Thymus (tissue), 14 donors: ENCODE measurements at places on chromosomes 2 and 18.
A peak's percentile ranks its signal among the peaks of the same experiment; 100 is the strongest.

GRCh38 chr2:80420530-80421208 lies 116.1 kb upstream of the LRRTM1 start:
- DNase-seq, result no peak

GRCh38 chr2:68134120-68134519 lies 23.6 kb upstream of the PNO1 start:
- no peak for DNase-seq

- DNase-seq, result no peak
Measured at GRCh38 chr2:139836769-139837168, 1056.6 kb upstream of the NXPH2 start.

GRCh38 chr2:37427241-37427640 lies 82.8 kb downstream of the QPCT start:
- no peak for DNase-seq

GRCh38 chr2:105365206-105365605 lies 27.9 kb downstream of the C2orf49 start:
- no peak for DNase-seq

DNA sequence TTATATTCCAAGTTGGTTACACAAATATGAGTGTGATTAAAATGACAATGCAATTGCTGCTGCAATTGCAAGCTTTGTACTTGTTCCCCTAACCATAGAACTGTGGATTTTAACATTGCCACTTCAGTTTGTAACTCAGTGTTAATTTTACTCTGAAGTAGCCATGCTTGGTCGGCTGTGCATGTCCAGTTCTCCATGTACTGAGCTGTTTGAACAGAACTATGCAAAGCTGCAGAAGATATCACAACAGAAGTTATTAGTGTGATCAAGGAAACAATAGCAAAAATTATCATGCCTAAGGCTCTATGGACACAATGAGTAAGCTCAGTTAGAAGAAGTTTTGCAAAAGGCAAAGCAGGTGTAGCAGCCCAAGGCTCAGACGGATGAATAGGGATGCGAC lies 45.3 kb downstream of the CXCR4 start:
- no peak for DNase-seq

DNA sequence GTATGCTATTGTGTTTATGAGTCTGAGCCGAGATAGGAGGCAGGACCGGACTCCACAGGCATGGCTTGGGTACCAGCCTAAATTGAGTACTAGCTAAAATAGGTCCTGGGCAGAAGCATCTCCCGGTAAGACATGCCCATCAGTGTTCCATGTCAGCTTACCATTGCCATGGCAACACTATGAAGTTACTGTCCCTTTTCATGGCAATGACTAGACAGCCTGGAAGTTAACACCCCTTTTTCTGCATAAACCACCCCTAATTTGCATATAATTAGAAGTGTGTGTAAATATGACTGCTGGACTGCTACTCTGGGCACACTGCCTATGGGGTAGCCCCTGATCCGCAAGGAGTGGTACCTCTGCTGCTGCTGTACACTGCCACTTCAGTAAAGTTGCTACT lies 1005.1 kb upstream of the FAM98A start:
- DNase-seq, result no peak

GRCh38 chr2:218569038-218569431 lies 396 bp downstream of the CNOT9 start:
- peak; percentile 30 for DNase-seq

DNA sequence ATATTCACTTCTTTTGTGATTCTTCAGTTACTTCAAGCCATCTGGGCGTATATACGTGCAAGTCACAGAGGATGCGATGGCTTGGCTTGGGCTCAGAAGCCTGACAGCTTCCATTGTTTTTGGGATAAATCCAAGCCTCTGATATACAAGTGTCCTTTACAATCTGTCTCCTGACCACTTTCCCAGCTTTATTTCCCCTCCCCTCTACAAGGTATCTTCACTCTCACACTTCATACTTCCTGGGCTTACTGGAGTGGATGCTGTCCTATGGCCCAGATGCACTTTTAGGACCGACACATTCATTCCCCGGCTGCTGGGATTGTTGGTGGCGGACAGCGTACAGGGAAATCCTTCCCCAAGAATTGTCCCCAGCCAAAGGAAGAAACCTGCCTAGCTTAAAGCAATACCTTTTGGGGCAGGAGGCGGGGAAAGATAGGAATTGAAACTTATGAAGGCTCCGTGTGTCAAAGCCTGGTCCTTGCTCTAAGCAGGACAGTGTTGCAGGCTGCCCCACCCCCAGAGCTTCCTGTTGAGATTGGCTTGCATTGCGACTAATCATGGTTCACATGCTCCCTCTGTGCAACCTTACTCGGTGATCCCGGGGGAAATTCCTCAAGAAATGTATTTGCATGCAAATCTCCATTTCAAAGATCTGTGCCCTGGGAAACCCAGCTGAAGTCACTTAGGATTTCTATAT lies 802.9 kb upstream of the ID2 start:
- DNase-seq, result no peak

DNA sequence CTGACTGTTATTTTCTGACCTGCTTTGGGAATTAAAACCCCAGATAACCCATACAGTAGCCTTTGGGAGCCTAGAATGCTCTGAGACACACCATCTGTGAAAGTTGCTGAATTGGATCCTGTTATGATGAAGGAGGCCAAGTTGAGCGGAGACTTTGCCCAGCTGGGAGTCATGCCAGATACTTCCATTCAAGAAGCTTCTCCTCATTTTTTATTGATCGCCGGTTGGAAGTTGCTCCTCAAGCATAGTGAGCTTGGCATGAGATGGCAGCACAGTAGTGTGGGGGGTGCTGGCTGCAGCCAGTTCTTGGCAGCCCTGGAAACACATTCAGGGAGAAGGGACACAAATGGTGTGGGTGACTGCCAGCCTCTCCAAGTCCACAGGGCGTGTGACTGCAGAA lies 270.7 kb upstream of the NRP2 start:
- no peak for DNase-seq

DNA sequence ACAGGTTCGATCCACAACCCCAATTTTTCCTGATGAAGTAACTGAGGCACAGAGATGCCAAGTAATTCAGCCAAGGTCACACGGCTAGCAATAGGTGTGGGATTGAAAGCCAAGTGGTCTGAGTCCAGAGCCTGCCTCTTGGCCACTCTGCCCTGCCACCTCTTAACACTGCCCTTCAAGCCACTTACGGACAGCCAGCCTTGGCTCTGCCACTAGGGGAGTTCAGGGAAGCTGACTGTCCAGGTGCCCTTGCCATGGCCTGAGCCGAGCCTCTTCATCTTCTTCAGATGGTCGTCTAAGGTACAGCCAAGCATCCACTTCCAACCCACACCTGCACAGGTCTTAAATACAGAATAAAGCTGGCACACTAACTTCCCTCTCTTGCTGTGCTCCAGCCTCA lies 99.3 kb upstream of the GPR45 start:
- no peak for DNase-seq

- no peak for DNase-seq
Measured at GRCh38 chr2:23330214-23330613, 54.8 kb upstream of the KLHL29 start.

- DNase-seq, result no peak
Measured at GRCh38 chr2:97718942-97719341, 5.6 kb downstream of the ZAP70 start.

- DNase-seq, result no peak
Measured at GRCh38 chr18:811182-811891, 705 bp downstream of the YES1 start.
